NCI-H460 (cell line): ENCODE measurements at places on chromosomes 5 and 9.

DNA sequence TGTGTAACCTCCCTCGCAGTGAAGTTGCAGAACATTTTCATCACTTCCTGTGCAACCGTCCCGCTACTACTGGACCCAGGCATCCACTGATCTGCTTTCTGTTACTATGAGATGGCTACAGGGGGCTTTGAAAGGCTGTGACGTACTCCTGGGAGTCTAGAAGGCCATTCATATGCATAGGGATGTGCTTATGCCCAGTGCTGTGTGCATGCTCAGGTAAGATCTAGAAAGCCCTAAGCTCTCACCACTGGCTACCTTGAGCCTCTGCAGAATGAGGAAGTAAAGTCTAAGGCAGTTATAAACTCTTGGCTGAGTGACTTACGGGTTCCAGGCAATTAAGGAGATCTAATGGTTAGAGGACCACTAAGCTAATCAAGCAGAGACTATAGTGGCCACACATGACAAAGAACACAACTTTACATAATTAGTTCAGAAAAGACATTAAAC is 11.8 kb downstream of the HNRNPAB start:
- no peak for DNase-seq

DNA sequence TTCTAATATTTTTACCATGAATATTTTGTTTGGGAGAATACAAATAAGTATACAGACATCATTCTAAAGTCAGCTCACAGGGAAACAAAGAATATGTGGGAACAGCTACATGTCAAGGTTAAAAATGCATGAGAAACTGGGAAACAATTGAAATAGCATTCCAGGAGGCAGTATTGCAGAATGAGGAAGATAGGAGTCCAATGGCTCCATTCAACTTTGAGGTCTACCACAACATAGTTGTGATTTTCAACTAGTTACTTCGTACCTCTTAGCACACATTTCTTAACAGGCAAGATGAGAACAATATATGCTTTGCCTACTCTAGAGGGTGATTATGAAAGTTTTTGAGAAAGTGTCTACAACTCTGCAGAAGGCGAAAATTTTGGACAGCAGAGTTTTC is 35.2 kb upstream of the CAST start:
- DNase-seq: no peak

DNA sequence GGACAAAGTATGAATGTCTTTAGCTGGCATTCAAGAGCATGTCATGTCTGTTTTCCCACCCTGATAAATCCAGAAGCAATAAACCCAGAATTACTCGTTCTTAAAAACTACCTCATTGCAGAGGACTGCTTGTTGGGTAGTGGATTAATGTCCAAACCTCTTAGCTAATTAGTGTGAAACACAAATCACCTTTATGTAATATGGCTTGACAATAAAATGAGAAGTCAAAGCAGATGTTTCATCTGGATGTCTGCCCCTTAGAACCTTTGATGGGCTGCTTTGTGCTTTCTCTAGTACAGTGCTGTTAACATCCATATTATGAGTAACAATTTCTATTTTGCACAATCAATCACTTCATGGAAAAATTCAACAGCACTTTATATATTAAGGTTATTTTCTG is 149.1 kb upstream of the TUT7 start:
- DNase-seq: no peak

- DNase-seq: no peak
Measured at GRCh38 chr9:106648799-106649198, 214.2 kb upstream of the ZNF462 start.

GRCh38 chr5:181260720-181261319 is at the start of gene TRIM52:
TRIM52 (minus strand) TSS chr5:181261143; CDS start chr5:181260813, 330 bp downstream.
- DNase-seq: peak; percentile 92

DNA sequence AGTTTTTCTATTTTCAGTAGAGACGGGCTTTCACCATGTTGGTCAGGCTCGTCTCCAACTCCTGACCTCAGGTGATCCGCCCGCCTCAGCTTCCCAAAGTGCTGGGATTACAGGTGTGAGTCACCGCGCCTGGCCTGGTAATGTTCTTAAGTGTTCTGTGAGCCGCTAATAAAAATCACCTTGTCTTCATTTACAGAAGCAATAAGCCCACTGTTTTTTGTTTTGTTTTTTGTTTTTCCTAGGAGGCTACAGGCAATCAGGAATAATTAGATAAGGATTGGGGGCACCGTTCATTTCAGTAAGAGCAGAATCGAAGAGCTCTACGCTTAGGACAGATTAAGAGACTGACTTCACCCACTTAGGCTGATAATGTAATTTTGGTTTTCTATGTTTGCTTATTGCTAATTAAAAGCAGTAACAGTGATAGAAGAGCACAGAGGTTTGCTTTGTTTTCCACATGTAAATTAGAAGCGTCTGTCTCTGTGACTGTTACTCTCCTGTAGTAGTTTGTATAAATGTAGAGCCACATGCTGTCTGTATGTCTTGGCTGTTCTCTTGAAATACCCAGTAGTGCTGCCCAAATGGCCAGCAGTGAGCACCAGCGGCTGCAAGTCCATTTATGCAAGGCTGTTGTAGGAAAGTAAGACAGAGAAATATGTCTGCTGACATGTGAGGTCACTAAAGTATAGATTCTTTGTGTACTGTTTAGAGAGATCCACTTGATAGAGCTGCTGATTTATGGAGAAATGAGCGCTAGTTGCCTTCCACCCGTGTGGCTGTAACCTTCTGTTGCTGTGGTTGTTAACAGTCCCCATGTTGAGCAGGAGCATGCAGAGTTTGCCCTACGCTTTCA is 30.5 kb downstream of the TRIO start:
- DNase-seq: no peak

DNA sequence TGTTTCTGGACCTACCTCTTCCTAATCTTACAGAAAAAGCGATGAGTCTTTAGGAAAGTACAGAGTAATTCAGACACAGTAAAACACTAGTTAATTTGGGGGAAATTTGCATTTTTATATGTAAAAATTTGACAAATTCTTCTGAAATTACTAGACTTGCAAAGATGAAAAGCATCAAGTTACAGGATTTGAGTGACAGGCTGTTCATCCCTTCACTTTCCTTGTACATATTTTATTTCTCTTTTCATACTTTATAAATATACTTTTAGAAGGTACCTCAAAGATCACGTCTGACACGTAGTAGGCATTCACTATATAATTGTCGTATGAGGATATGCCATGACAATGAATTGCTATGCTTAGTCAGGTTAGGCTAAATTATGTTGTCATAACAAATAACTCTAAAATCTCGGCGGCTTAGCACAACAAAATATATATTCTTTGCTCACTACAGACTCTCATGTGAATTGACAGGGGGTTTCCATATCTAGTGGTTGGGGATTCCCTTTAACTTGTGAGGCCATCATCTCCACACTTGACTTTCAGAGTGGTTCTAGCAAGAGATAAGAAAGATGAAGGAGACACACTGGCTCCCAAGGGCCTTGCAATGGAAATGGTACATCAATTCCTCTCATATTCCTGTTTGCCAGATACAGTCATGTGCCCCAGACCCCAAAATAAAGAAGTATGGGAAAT is 154.1 kb upstream of the TUT7 start:
- DNase-seq: no peak

DNA sequence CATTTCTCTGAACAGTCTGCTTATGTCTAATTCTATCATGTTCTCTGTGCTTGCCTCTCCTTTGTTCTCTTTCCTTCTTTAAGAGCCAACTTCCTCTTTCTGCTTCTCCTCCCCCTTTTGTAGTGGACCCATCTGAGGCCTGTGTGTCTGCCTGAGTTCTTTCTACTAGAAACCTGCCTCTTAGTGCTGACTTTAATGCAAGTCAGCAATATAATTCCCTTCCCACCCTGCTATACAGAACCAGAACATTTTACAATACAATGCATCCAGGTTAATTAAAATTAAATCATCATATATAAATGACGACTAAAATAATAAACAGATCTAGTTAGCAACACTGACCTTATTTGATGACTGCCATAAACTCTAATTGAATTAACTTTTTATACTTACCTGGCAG is 82.6 kb upstream of the GAS1 start:
- DNase-seq: no peak

DNA sequence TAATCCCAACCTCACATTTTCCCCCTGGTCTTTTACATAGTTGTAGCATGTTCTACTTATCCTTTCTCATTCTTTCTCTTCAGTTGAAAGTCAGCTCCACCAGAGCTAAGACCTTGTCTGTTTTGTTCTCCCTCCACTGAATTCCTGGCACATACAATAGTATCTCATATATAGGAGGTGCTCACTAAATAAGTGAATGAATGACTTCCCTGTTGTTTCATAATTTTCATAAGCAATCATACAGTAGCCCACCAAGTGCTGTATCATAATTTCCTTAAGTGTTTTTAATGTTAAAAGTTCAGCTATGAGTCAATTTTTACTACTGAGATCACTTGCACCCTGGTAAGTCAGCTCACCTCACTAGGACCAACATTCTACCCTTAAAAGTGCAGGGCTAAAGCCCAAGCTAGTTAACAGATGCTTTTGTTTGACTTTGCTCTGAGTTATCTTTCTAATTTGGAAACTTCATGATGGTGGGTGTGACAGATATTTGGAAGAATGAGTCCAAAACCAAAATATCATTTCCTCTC is 27.6 kb downstream of the TMEM245 start:
- DNase-seq: no peak

GRCh38 chr5:80117446-80117845 is 82.3 kb downstream of the THBS4 start:
- no peak for DNase-seq

GRCh38 chr5:644971-645370 is 32.8 kb downstream of the CEP72 start:
- no peak for DNase-seq

GRCh38 chr9:92747459-92748232 is 17.0 kb downstream of the BICD2 start:
- peak; percentile 26 for DNase-seq

GRCh38 chr5:22651355-22651754 is 201.8 kb downstream of the CDH12 start:
- no peak for DNase-seq

- no peak for DNase-seq
Measured at GRCh38 chr5:168972731-168973130, 328.2 kb downstream of the SLIT3 start.

DNA sequence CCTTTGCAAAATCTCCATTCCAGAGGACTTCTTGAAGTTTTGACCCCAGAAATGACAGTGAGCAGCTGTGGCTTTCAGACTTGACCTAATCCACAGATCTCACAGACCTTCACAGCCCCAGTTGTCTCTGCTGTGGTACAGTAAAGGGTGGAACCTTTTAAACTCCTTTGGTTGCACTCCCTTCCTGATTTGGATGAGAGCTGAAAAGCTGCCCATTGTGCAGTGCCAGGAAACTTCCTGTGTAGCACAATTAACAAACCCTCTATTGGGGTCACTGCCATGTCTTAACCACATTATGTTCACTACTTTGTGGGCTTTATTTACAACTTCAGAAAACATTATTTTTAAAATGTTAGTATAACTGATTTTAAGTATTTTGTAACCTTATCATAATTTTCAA is 56.7 kb upstream of the PCSK5 start:
- no peak for DNase-seq

DNA sequence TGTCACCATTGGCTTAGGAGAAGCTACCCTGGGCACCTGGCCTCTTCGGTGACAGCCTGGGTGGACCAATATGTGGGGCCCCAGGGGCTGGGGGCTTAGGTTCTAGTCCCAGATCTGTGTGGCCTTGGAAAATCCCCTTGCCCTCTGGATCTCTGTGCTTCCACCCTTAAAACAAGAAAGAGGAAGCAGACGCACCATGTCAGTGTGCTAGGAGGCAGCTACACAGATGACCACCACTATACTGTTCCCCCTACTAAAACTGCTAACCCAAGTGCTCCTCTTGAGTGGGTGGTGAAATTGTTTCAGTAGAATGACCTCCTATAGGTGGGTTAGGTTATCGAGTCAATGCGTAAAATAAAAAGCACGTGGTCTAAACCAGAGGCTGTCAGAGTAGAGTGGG is 31.0 kb downstream of the AFAP1L1 start:
- no peak for DNase-seq

DNA sequence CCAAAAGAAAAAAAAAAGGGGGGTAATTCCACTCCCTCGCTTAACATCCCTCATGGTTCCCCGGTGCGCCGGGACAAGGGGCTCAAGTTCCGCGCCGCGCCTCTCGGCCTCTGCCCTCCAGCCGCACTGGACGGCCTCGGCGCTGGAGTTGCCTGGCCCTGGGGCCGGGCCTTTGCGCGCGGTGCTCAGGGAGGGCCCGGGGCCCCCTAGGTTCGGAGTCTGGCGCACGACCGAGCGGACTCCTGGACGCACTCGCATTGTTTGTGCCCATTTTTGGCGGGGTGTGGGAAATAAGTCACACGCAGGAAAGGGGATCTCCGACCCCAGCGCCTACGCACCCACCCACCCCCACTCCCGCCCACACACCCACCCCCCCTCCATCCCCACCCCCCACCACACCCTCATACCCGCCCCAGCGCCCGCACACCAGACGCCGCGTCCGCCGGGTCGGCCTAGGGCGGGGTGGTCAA is 381 bp downstream of the MED22 start:
- DNase-seq: no peak

DNA sequence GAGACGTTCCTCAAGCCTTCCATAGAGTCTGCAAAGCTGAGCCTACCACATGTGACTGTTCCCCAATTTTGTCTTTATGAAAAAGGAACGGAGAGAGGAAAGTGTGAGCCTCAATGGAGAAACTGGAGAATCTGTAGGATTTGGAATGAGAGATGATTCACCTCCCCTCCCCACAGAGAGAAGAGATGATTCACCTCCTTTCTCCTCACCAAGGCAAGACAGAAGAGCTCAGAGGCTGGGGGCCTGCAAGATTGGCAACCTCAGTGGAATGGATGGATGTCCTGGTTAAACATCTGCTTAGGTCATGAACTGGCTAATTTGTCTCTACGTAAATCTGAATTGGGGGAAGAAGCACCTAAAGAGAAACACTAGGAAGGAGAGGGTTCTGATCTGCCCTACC is 17.0 kb upstream of the MOCS2 start:
- no peak for DNase-seq

GRCh38 chr5:133120156-133120750 is 68.4 kb downstream of the HSPA4 start:
- no peak for DNase-seq

DNA sequence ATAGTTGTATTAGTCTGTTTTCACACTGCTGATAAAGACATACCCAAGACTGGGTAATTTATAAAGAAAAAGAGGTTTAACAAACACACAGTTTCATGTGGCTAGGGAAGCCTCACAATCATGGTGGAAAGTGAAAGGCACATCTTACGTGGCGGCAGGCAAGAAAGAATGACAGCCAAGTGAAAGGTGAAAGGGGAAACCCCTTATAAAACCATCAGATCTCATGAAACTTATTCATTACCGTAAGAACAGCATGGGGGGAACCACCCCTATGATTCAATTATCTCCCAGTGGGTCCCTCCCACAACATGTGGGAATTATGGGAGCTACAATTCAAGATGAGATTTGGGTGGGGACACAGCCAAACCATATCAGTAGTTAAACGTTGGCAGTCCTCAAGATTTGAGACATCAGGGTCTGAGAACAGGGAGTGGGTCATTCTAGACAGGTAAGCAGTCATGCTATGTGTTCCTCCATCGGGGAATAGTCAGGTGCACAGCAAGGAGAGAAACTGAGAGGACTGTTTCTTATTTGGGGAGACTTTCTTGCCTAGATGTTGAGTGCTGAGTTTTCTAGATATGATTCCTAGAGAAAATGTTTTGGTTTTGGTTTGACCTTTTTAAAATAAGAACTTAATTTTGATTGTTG is 45.8 kb upstream of the ENTREP1 start:
- DNase-seq: no peak
